ENCODE measurements at places on chromosomes 16 and 17. TPM values are rescaled to one million over a fixed set of nuclear protein-coding genes. Genes with fewer than 3 reads are reported as not detected.

DNA sequence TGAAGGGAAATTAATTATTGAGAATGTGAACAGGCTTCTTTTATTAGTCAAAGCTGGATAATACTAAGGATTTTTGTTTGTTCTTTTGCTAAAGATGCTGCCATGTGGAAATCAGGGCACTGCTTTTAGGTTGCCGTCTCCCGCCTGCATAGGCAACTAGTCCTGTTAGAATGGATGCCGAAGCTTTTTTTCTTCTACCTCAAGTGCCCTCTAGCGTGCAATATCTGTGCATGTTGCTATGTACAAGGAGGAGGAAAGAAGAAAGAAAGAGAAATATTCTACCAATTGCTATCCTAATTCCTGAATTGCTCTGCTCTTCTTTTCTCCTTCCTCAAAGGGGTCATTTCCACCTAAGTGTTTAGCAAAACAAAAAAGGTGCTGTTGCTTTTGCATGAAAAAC lies 5.2 kb upstream of the CDH8 start:
- DNase-seq, result no peak

DNA sequence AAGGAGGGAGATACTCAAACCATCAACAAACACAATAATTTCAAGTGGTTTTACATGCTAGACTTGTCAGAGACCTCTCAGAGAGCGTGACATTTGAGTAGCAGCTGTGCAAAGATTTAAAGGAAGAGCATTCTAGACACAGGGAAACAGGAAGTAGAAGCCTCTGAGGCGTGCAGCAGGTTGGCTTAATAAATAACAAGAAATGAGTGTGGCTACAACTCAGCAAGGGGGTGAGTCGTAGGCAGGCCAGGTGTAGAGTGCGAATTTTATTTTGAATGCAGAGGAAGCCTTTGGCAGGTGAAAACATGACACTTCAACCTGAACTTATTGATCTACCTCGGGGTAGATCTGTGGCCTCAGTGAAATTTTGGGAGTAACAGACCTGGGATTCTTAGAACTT lies 73.2 kb upstream of the MRTFB start:
- peak; percentile 32 for DNase-seq

- no peak for DNase-seq
These were observed 676.3 kb upstream of the CDH8 start for GRCh38 chr16:62712566-62712965.

DNA sequence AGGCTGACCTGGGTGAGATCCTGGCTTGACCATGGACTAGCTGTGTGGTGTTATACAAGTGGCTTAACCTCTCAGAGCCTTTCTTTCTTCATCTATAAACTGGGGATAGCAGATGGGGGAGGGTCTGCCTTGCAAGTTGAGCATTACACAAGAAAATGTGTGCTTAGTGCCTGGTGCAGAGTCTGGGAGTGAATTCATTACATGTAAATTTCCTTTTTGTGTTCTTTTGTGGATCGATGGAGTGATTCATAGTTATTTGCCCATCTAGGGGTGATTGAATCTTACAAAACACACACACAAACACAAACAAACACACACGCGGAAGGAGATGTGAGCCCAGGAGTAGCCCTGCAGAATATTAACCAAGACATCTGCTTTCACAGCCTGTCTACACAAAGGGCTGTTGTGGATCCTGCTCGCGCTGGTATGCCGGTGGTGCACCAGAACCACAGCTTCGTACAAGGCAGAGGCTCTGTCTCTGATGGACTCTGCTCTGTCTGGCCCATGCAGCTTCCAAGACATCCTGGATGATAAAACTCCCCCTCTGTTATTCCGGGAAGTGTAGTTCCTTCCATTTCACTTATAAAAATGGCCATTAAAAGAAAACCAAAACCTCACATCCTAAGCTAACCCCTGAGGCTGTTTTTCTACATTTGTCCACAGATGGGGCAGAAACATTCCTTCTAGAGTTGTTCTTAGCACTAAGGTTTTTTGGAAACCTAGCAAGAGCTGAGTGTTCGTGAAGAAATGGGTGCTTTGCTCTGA lies 86.1 kb downstream of the UTP18 start:
- no peak for DNase-seq

DNA sequence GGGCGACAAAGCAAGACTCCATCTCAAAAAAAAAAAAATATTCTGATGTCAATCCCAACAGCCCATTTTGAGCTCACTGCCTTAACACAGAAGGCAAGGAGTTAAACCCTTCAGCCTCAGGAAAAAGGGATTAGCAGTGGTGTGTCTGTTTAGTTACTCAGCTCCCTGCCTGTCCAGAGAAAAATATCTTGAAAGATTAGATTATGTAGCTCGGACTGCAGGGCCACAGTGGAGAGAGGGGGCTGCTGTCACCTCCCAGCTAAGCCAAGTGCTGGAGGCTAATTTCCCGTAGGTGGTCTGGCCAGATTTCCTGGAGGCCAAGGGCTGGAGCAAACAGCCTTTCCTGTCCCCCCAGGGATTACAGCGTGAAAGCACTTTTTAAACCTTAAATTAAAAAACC lies 50.3 kb downstream of the C16orf95 start:
- DNase-seq, result no peak

DNA sequence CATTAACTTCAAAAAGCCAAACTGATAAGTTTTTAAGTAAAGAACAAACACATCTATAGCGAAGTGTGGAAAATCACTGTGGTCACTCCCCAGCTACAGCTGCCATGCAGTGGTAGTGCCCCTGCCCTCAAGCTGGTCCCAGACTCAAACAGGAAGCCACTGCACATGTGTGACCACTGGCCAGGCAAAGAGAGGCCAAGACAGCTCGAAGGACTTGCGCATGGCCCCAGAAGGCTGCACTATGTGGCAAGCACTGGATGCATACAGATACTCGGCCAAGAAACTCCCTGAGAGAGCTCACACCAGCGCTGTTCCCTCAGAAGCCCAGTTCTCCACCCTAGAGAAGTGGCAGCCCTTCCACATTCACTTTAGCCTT lies 82.4 kb downstream of the ANKRD11 start:
- no peak for DNase-seq

The CDC27 gene
- 201 TPM for total RNA-seq

The CES4A gene
- 1.7 TPM for total RNA-seq

The PIGW gene
- total RNA-seq, result 3.9 TPM

DNA sequence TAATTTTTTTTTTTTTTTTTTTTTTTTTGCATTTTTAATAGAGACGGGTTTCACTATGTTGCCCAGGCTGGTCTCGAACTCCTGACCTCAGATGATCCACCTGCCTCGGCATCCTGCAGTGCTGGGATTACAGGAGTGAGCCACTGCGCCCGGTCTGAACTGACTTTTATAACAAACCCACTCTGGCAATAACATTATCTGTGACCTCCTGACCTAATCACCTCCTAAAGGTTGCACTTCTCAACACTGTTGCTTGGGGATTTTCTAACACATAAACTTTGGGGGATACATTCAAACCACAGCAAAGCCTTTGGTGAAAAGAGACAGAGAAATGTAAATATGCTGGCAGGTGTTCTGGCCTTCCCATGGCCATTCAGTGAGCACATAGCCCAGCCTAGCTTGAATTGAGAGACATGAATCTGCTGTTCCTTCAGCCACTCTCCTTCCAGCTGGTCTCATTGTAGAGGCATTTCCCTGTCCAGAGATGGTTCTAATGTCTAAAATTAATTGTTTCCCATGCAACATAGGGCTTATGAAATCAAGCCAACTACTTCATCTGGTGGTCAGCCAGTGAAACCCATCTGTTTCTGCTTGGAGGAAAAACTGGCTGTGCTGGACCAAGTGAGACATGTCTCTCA lies 28.3 kb downstream of the LYRM1 start:
- DNase-seq, result no peak

The SSTR5 gene
- total RNA-seq, result 0.17 TPM

GRCh38 chr16:86690970-86691369 lies 112.6 kb downstream of the FOXL1 start:
- no peak for DNase-seq

GRCh38 chr16:30112197-30113030 lies 923 bp downstream of the GDPD3 start:
- DNase-seq, result peak; percentile 79

- peak; percentile 92 for DNase-seq
These were observed at the start of gene IFI35 for GRCh38 chr17:43006639-43007551. TSS of gene IFI35 (plus strand) at chr17:43006784. CDS start at chr17:43006948, 164 bp downstream.

DNA sequence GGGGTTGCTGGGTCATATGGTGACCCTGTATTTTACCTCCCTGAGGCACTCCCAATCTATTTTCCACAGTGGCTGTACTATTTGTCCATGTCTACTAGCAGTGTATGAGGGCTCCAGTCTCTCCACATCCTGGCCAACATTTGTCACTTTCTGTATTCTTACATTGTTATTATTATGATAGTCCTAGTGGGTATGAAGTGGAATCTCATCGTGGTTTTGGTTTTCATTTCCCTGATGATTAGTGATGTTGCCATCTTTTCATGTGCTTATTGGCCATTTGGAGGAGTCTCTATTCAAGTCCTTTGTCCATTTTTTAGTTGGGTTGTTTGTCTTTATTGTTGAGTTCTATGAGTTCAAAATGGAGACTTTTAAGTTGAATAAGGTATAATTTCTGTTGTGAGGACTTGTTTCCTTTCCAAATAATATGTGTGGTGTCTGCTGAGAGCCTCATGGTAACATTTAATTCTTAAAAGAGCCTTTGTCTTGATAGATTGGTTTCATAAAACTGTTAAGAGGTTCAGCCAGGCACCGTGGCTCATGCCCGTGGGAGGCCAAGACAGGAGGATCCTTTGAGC lies 108.2 kb downstream of the RPTOR start:
- DNase-seq, result no peak

- DNase-seq, result no peak
These were observed 2.0 kb downstream of the RNF112 start for GRCh38 chr17:19412984-19413383.

DNA sequence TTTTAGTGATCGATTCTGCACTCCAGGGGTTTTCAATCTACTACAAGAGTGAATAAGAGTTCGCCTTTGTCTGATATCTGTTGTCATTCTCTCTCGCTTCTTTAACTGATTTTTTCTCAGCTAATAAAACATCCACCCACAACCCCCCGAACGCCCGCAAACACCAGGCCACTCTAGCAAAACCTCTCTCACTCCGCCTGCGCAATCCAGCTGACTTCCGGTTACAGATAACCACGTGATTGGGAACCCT lies 338 bp upstream of the RPL19 start:
- DNase-seq, result peak; percentile 96

- DNase-seq, result peak; percentile 66
These were observed 471 bp downstream of the PARD6A start for GRCh38 chr16:67661101-67661761.

The CA10 gene
- total RNA-seq, result not detected

- peak; percentile 80 for DNase-seq
These were observed 14.2 kb downstream of the KIF1C start for GRCh38 chr17:5011928-5012327.

DNA sequence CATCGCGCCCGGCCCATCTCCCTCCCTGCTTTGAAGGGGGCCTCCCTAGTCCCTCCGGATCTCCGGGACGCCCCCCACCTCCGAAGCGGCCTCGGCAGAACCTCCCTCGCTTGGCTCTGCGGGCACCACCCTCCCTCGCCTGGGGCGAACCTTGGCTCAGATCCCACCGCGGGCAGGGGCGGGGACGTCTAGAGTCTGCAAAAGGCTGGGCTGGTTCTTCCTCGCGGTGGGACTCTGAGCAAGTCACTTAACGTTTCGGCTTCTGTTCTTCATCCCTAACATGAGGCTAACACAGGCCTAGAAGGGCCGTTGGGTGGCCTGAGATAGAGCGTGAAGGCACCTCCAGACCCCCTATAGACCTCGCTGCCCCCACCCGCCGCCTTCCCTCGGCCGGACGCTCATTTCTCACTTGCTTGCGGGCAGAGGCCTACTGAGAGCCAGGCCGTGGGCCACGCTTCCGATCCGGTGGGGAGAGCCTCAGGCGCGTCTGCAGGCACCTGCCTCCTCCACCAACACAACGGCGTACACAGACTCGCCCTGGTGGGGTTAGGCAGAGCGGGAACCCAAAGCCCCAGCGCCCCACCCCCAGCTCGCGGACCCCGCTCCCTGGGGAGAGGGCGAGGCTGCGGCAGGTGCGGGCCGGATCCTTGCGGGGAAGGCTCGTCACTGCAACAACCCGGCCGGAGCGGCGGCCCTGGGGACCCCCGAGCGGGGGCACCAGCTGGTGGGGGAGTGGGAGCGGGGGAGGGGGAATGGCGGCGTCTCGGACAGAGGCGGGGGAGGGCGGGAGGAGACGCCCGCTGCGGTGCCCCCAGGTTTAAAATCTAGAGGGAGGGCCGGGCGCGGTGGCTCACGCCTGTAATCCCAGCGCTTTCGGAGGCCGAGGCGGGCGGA lies 5.4 kb downstream of the MYO1C start:
- peak; percentile 72 for DNase-seq

GRCh38 chr17:80890921-80891396 lies 100.7 kb upstream of the CHMP6 start:
- DNase-seq, result no peak

Measured in dermis blood vessel endothelial cell (primary cell).